Lower leg skin (tissue), 4 donors: ENCODE measurements at places on chromosomes 3 and 15. TPM values are rescaled to one million over a fixed set of nuclear protein-coding genes. Genes with fewer than 3 reads are reported as not detected.
A peak's percentile ranks its signal among the peaks of the same experiment; 100 is the strongest.

GRCh38 chr3:4888913-4889846 lies 90.1 kb upstream of the BHLHE40 start:
- DNase-seq: no peak

GRCh38 chr3:42886294-42886822 lies 10.7 kb upstream of the CYP8B1 start:
- no peak for DNase-seq

GRCh38 chr15:22925875-22926274 lies 54.3 kb downstream of the CYFIP1 start:
- DNase-seq: no peak

GRCh38 chr3:35064761-35065160 lies 574.6 kb upstream of the ARPP21 start:
- DNase-seq: no peak

DNA sequence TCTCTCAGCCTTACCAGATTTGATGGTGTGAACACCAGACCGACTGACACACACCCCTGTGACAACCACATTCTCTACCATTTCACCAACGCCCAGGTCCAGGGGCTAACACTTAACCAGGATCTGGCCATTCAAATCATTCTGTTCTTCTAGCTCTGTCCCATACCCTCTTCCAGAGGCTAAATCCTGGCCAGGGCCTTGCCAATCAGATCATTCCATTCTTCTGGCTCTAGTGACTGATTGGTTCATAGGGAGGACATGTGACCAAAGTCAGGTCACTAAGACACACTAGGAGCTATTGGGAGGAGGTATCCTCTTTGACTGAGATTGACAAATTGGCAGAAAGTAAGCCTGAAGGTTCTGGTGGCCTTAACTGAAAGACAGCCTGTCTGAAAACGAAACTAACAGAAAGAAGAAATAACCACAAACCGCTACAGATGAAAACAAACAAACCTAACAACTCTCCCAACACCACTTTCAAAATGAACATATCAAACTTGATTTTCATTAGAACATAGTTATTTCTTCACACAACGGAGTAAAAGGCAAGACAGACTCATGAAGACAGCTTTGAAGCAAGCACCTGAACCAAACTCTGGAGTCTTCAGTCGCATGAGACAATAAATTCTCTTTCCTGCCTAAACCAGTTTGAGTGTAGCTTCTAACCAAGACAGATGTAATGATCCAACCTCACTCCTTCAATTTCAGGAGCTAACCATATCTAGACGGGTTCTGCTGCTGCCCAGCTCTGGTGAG lies 68.5 kb downstream of the TRANK1 start:
- DNase-seq: no peak

- peak; percentile 92 for DNase-seq
These were observed at the start of gene ALS2CL for GRCh38 chr3:46693038-46693891. Gene ALS2CL (minus strand): TSS chr3:46693679. CDS start chr3:46689440, 4,239 bp downstream.

CCDC33 gene
- not detected for total RNA-seq

- DNase-seq: no peak
These were observed 38.2 kb upstream of the MAGI1 start for GRCh38 chr3:66076861-66077470.

GRCh38 chr3:113626503-113627371 lies 69.7 kb downstream of the USF3 start:
- peak; percentile 58 for DNase-seq

- DNase-seq: no peak
These were observed 73.3 kb downstream of the TRANK1 start for GRCh38 chr3:36871379-36872126.

- no peak for DNase-seq
These were observed 23.0 kb upstream of the GOLGA6C start for GRCh38 chr15:75235051-75235673.

GRCh38 chr3:182682263-182683241 lies 110.8 kb upstream of the ATP11B start:
- DNase-seq: no peak

DNA sequence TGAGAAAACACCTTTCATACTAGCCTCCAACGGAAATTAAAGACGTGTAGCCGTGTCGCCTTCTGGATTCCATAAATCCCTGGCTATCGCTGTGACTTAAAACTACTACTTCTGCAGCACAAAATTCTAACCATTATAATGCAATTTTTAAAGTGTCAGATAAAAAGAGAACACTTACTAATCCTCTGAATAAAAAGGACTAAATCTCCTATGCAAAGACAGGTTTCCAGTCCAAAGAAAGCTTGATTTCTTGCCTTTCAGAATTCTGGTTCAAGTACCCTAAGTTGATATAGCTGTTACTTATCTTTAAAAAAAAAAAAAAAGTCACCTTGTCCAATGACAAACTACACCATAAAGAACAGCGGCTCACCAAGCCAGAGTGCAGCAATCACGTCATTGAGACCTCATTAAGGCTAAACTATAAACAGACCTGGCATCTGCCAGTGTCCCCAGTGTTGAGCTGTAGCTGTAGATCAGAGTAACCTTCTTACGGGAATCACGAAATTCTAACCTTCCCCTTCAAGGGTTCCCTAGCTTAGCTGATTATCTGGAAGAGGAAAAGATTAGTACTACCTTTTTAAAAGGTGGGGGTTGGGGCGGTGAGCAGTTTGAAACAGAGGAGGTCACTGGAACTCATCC lies 2.2 kb downstream of the ABCC5 start:
- no peak for DNase-seq

GATA2 gene
- 2.3 TPM for total RNA-seq

CHAC1 gene
- 4.4 TPM for total RNA-seq

GRCh38 chr3:136336329-136337100 lies 86.4 kb downstream of the PCCB start:
- DNase-seq: no peak

H1-8 gene
- not detected for total RNA-seq

SPG21 gene
- total RNA-seq: 81.9 TPM

DNA sequence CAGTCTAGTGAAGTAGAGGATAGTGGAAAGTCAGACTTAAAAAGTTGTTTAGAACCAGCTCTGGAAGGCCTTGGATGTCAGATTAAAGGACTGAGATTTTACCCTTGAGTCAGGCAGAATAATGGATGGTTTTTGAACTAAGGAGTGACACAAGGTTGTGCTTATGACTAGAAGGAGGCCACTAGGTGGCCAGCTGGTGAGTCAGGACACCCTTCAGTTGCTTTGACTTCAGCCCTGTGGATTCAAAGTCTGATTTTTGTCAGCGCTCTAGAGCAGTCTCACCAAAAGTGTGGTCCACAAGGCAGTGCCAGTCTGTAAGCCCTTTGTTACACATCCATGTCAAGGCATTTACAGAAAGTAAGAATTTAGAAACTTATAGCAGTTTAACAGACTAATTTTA lies 3.8 kb upstream of the GABPB1 start:
- DNase-seq: no peak

GRCh38 chr3:151491525-151491924 lies 30.7 kb upstream of the IGSF10 start:
- DNase-seq: no peak

SLC22A13 gene
- 0.13 TPM for total RNA-seq

DNA sequence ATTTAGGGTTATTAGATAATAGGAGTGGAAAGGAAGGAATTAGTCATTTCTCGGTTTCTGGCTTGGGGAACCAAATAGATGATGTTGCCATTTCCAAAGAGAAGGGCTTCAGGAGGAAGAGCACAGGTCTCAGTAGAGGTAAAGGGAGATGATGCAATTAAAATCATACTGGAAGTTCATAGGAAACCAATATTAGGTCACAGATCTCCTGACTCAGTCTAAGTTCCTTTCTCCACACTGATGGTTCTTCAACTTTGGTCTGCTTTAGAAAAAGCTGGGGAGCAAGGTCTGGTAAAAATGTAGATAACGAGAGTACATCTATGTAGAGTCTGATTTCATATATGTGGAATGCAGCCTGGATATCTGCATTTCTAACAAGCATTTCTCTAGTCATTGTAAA lies 130.9 kb downstream of the POLQ start:
- DNase-seq: no peak

- no peak for DNase-seq
These were observed 1.9 kb downstream of the RTP4 start for GRCh38 chr3:187370051-187370450.

DNA sequence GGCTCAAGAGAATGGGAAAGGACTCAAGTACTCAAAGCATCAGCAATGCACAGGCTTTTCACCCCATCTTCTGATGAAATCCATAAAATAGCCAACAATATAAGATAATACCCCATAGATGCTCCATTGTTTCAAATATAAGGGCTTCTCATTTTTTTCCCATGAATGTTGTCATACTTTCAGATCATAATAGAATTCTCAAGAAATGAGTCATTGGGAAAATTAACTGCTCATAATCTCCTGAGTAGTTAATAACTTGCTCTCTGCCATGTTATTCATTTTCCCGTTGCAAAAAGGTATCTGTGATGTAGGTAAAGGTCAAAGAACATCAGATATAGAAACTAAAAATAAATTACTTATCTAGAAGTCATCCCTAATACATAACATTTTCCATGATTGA lies 121.9 kb downstream of the NSUN3 start:
- DNase-seq: no peak

ADGRG7 gene
- total RNA-seq: not detected

- no peak for DNase-seq
These were observed 11.1 kb upstream of the THUMPD3 start for GRCh38 chr3:9351709-9352126.

DNA sequence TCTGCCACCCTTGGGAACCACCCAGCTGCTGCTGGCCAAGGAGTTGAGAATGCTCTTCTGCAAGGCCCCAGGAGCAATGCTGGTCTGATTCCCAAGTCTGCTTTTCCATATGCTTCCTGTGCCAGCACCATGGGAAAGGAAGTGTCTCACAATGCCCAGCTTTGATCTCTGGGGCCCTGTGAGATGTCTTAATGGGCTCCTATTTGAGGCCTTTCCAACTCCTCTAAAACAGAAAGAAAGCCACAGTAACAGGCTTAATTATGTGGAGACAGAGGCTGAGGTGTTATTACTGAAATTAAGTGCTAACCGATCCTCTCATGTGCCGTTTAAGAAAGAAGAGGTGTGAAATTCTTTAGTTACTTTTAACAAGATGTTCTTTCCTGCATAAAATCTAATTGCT lies 4.5 kb downstream of the EOGT start:
- DNase-seq: no peak

DNA sequence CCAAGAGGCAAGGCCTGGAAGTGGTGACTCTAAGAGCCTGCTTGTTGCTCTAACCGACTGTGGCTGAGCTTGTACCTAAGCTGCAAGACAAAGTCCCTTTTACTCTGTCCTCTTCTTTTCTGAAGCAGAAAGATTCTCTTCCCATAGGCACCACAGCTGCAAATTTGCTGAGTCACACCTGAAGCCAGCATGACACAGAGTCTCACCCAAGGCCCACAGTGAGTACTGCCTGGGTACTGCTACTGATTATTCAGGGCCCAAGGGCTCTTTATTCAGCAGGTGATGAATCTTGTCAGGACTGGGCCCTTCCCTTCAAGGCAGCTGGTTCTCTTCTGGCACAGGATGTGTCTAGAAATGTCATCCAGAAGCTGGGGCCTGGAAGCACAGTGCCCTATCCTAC lies 18.9 kb upstream of the TIGIT start:
- DNase-seq: no peak

DNA sequence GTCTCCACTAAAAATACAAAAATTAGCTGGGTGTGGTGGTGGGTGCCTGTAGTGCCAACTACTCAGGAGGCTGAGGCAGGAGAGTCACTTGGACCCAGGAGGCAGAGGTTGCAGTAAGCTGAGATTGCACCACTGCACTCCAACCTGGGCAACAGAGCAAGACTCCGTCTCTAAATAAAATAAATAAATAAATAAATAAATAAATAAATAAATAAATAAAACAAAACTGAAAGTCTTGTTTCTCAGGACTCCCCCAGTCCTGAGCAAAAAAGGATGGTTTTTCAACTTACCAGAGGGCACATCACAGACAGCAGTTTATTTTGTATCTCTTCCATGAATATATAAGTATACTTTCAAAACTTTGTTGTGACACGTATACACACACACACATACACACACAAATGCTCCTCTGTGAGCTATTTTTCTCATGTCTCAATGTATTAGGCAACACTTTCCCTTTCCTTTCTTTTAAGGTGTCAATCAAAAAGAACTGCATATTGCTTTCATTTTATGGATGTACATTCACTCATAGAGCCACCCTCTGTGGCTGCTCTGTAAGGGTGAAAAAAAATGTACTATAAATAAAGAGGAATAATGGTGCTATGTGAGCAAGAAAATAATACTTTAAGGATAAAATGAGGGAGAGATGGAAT lies 54.8 kb upstream of the MITF start:
- DNase-seq: no peak

DNA sequence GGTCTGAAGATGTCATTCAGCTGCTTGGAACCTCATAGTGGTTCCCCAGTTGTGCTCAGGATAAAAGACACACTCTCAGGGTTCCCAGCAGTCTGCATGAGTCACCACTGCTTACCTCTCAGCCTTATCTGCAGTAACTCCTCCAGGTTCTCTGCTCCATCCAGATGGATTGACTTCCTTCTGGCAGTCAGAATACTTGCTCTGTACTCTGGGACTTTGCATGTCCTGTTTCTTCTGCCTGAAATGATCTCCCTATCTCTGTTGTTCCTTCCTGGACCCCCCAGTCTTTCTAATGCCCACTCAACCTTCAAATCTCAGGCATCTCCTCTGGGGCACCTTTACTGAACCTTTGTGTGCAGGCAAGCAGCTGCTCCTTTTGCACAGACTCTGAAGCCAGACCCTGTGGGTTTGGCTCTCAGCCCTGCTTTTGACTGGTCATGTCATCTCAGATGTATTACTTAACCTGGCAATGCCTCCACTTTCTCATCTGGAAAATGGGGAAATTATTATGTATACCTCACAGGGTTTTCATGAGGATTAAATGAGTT lies 38.4 kb downstream of the ITPR1 start:
- no peak for DNase-seq

GRCh38 chr15:77027697-77028450 lies 32.9 kb downstream of the PSTPIP1 start:
- DNase-seq: peak; percentile 85

DNA sequence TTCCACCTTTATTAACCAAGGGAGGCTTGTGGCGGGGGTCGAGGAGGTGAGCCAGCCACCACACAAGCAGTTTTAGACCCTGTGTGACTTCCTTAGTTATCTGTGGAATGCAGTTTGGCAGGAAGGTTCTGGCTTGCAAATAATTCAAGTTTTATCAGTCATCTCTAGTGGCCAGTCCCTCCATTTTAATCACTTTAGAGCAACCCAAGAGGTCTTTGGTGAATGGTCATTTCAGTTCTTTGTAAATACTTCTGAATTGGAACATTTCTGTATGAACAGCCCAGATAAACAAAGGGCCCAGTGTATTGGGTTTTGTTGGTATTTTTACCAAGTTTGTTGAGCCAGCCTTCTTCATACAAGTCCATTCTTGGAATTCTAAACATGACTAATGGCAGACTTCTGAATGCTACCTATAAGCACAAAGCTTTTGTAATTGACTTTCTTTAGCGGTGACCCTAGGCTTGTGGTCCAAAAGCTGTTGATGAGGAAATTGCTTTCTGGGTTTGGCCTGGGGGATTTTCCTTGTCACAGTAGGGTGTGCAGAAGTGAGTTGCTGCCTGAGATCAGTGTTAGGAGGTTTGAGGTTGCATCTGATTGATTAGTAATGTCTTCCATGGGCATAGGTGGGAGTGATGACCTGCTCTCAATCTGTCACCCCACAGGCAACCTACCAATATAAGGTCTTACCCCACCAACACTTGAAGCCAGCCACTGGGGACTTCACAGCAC lies 193.3 kb upstream of the TOPAZ1 start:
- no peak for DNase-seq

- DNase-seq: no peak
These were observed 53.2 kb downstream of the TRA2B start for GRCh38 chr3:185884641-185885040.
